ENCODE measurements at places on chromosomes 16 and 17. TPM values are rescaled to one million over a fixed set of nuclear protein-coding genes. Genes with fewer than 3 reads are reported as not detected.
A peak's percentile ranks its signal among the peaks of the same experiment; 100 is the strongest.

Gene CD300A
- 0.95 TPM for total RNA-seq

GRCh38 chr17:27541301-27542023 lies 85.2 kb downstream of the KSR1 start:
- H3K27ac ChIP-seq: no peak overlapping the region
- no peak overlapping the region for H3K4me3 ChIP-seq
- no peaks in the 10 kb centered on the region for H3K27me3 ChIP-seq
- H3K4me1 ChIP-seq: peaks cover 15% of the 10 kb centered on the region
- H3K36me3 ChIP-seq: no peaks in the 10 kb centered on the region

GRCh38 chr16:71426069-71426879 lies 15.6 kb downstream of the TLE7 start:
- no peak overlapping the region for H3K27ac ChIP-seq
- no peak overlapping the region for H3K4me3 ChIP-seq
- H3K36me3 ChIP-seq: no peaks in the 10 kb centered on the region
- no peak for DNase-seq

DNA sequence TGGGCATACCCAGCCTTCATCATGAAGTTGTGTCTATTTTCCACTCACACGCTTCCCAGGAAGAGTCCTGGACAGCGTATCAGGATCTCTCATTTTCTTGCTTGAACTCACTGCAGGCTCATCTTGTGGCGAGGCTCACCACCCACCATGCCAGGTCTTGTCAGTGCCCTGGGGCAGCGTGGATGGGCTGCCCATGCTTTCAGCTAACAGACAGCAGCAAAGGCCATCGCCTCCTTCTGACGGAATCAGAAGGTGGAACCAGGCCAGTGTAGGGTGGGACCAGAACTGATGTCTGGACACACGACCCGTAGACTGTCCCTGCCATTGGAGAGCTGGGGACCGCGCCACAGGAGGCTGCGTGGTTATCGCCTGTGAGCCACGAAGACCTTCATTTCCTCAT lies 169.4 kb downstream of the FOXL1 start:
- no peak overlapping the region for H3K4me3 ChIP-seq
- H3K4me1 ChIP-seq: no peaks in the 10 kb centered on the region
- no peaks in the 10 kb centered on the region for H3K36me3 ChIP-seq
- DNase-seq: peak; percentile 13
- no peaks in the 10 kb centered on the region for H3K27me3 ChIP-seq

DNA sequence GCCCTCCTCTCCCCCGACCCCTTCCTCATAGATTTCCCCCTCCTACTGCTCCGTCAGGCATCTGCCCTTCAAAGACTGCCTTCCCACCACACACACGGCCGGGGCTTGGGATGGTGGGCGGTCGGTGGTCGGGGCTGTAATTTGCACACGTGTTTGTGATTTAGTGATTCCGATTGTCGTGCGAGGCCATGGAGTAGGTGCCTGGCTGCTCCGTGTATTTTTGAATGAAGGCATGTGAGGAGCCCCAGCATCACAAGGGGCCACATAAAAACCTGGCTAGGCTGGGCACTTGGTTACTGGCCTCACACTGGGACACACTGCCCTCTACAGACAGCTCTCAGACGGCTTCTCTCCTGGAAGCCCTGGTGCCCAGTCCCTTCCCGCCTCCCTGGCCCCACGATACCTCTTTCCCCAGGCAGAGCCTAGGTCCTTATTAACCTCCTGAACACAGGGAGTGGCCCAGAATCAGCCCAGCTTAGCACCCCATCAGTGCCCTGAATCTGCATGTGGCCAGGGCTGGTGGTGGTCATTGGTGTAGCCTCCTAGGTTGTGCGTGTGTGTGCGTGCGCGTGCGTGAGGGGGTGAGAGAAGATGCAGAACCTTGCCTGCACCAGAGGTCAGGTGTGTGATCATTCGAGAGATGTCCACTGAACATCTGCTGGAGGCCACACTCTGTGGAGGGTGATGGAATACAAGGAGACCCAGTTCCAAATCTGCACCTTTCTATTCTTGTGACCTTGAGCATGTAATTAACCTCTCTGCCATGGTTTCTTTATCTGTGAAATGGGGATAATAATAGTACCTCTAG lies 1.3 kb upstream of the SOCS1 start:
- no peaks in the 10 kb centered on the region for H3K36me3 ChIP-seq
- peak overlapping the region; percentile 95 for H3K27ac ChIP-seq

Gene MYO15B
- 26.1 TPM for total RNA-seq

All from psoas muscle (tissue), 8 donors.